ENCODE measurements at places on chromosomes 4 and X. TPM values are rescaled to one million over a fixed set of nuclear protein-coding genes. Genes with fewer than 3 reads are reported as not detected.

Gene CTAG1B
- total RNA-seq, result not detected

Gene IL3RA
- 6.4 TPM for total RNA-seq

Gene APEX2
- 24.9 TPM for total RNA-seq

DNA sequence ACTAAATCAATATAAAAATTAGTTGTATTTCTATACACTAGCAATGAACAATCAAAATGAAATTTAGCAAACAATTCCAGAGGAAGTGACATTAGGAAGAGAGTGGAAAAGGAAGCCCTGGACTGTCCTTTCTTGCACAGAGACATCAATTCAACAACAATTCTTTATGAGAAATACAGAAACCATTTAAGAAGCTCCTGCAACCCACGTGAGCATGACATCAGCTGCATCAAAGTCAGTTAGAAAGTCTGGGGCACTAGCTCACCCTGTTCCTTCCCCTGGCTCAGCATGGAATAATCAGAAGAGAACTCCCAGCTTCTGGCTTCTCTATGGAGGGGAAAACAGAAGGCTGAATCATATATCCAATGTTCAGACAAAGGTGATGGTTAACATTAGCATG is 48.6 kb upstream of the STARD8 start:
- H3K36me3 ChIP-seq, result no peaks in the 10 kb centered on the region
- H3K27ac ChIP-seq, result no peak overlapping the region
- no peak for DNase-seq

DNA sequence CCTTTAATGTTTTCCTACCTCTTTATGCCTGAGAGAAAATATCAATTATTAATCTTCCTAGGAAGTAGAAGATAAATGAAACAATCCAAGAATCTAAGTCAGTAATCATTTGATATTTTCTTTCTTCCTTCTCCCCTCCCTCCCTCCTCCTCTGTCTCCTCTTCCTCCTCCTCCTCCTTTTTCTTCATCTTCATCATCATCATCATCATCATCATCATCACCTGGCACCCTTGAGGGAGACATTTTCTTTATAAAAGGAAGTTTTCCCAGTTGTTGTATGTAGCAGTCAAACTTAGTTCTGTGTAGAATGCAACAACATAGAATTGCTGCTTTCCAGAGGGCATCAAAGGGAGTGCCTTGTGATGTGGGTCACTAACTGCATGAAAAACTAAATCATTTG is 100.1 kb downstream of the SLC10A6 start:
- no peaks in the 10 kb centered on the region for H3K4me1 ChIP-seq
- H3K4me3 ChIP-seq, result no peak overlapping the region
- no peaks in the 10 kb centered on the region for H3K36me3 ChIP-seq
- H3K27ac ChIP-seq, result no peak overlapping the region
- peaks cover 7% of the 10 kb centered on the region for H3K27me3 ChIP-seq
- no peak for DNase-seq

DNA sequence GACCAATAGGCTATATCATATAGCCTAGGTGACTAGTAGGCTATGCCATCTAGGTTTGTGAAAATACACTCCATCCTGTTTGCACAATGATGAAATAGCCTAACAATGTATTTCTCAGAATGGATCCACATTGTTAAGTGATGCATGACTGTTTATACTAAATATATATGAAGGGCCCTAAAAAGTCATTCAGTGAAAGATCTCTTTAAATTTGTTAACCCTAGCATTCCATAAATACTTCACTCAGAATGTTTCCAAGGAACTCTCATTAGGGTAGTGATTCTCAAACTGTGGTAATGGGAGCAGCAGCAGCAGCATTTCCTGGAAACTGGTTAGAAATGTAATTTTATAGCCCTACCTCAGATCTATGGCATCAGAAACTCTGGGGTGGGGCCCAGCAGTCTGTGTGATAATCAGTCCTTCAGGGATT is 74.9 kb downstream of the PRRG1 start:
- H3K27me3 ChIP-seq, result no peaks in the 10 kb centered on the region
- H3K4me3 ChIP-seq, result no peak overlapping the region
- DNase-seq, result no peak
- no peaks in the 10 kb centered on the region for H3K4me1 ChIP-seq

Gene BLTP1
- total RNA-seq, result 37.5 TPM

DNA sequence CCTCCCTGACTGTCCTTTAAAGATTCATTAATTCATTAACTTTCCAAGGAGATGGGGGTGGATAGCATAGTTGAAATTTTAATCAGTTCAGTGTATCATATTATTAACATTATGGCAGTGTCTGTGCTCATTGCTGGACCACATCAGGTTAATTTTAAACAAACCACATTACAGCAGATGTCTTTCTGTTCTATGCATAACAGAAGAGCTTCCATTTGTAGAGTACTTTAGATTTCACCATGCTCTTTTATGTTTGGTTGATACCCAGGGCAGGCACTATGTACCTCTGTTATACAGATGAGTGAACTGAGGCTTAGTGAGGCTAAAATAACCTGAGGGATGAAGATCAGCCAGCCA is 41.1 kb downstream of the AFF2 start:
- H3K27ac ChIP-seq, result no peak overlapping the region
- H3K4me1 ChIP-seq, result no peaks in the 10 kb centered on the region
- H3K36me3 ChIP-seq, result no peaks in the 10 kb centered on the region
- H3K27me3 ChIP-seq, result no peaks in the 10 kb centered on the region

GRCh38 chrX:133171962-133172708 is 46.0 kb downstream of the TFDP3 start:
- H3K4me3 ChIP-seq, result no peak overlapping the region
- DNase-seq, result no peak
- H3K4me1 ChIP-seq, result no peaks in the 10 kb centered on the region

Gene CCNB3
- 0.82 TPM for total RNA-seq

Gene BST1
- total RNA-seq, result 0.82 TPM

GRCh38 chrX:7889680-7890079 is 37.5 kb downstream of the PNPLA4 start:
- no peak overlapping the region for H3K4me3 ChIP-seq
- no peak overlapping the region for H3K27ac ChIP-seq
- H3K27me3 ChIP-seq, result peaks cover 5% of the 10 kb centered on the region
- H3K4me1 ChIP-seq, result peaks cover 8% of the 10 kb centered on the region

DNA sequence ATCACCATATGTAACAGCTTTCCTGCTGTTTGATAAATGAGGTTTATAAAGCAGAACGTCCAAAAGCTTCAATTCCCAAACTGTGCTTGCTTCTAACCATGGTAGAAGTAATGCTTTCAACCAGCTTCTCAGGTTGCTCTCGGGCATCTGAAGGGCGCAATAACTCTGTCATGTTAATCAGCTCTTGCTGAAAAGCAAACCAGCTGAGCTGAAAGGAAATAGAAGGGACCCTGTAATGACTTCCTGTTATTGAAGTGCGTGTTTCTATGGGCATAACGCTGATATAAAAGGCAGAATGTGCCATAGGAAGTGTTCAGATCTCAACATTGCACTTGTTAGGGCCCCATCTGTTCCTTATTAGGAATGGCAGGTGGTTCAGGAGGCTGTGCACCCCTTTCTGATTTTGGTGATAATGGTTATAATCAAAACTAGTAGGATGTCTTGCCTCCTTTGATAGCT is 21.2 kb downstream of the HERC3 start:
- H3K36me3 ChIP-seq, result peaks cover 54% of the 10 kb centered on the region
- H3K27ac ChIP-seq, result peak overlapping the region; percentile 92
- no peaks in the 10 kb centered on the region for H3K27me3 ChIP-seq
- peak; percentile 61 for DNase-seq

GRCh38 chr4:168019019-168019651 is 73.2 kb upstream of the ANXA10 start:
- no peaks in the 10 kb centered on the region for H3K4me1 ChIP-seq
- H3K36me3 ChIP-seq, result no peaks in the 10 kb centered on the region
- no peak overlapping the region for H3K4me3 ChIP-seq
- no peak overlapping the region for H3K27ac ChIP-seq
- H3K27me3 ChIP-seq, result no peaks in the 10 kb centered on the region
- DNase-seq, result no peak

GRCh38 chrX:34437586-34437985 is 219.5 kb downstream of the TMEM47 start:
- H3K36me3 ChIP-seq, result no peaks in the 10 kb centered on the region
- no peaks in the 10 kb centered on the region for H3K27me3 ChIP-seq
- no peak overlapping the region for H3K27ac ChIP-seq
- no peak overlapping the region for H3K4me3 ChIP-seq

Gene XAGE2
- total RNA-seq, result not detected

- no peaks in the 10 kb centered on the region for H3K36me3 ChIP-seq
- H3K27me3 ChIP-seq, result no peaks in the 10 kb centered on the region
- no peak overlapping the region for H3K4me3 ChIP-seq
- H3K27ac ChIP-seq, result no peak overlapping the region
These were observed 288.2 kb upstream of the CTSO start for GRCh38 chr4:156241896-156242295.

DNA sequence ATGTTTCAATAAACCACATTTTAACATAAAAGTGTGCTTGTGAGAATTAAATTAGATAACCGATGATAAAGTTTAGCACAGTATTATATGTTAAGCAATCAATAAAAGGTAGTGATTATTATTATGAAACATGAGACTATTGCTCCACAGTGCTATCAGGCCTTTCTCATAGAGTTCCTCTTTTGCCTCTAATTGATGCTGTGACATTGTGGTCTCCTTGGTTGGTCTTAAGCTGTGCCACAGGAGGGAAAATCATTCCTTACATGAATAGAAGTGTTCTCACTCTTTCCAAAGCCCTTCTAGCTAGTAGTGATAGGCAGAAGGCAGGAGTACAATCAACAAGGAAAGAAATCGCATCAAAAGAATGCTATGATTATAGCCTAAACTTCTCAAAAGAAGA is 9.2 kb upstream of the PDHA2 start:
- no peaks in the 10 kb centered on the region for H3K27me3 ChIP-seq
- no peak overlapping the region for H3K4me3 ChIP-seq
- H3K36me3 ChIP-seq, result no peaks in the 10 kb centered on the region
- no peaks in the 10 kb centered on the region for H3K4me1 ChIP-seq

- H3K36me3 ChIP-seq, result peaks cover 2% of the 10 kb centered on the region
- H3K27ac ChIP-seq, result no peak overlapping the region
- no peak overlapping the region for H3K4me3 ChIP-seq
- DNase-seq, result no peak
- H3K4me1 ChIP-seq, result no peaks in the 10 kb centered on the region
These were observed 3.2 kb upstream of the POU3F4 start for GRCh38 chrX:83504721-83505479.

- no peak for DNase-seq
- H3K27ac ChIP-seq, result no peak overlapping the region
- H3K4me1 ChIP-seq, result no peaks in the 10 kb centered on the region
These were observed 228.4 kb upstream of the PSAPL1 start for GRCh38 chr4:7663075-7663541.

GRCh38 chrX:118346258-118347094 is 570 bp downstream of the WDR44 start:
- DNase-seq, result peak; percentile 49
- H3K27me3 ChIP-seq, result no peaks in the 10 kb centered on the region
- peak overlapping the region; percentile 98 for H3K27ac ChIP-seq
- H3K36me3 ChIP-seq, result peaks cover 5% of the 10 kb centered on the region

DNA sequence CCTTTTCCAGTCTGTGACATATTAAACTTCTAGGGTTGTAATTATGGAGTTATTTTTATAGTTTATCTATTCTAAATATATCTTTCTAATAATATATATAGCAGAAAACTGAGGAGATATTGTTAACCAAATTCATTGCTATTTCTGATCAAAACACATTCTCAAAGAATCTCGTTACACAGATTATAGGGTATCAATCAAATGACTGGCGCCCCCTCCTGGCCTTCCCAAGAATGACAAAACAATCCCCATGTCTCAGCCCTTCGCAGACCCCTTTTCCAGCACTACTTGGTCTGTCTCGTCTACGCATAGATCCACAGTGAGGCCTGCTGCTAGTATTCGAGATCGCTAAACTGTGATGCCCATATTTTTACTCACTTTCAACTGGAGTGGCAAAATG is 209.3 kb downstream of the GPC3 start:
- no peak overlapping the region for H3K27ac ChIP-seq
- H3K4me1 ChIP-seq, result no peaks in the 10 kb centered on the region
- H3K27me3 ChIP-seq, result no peaks in the 10 kb centered on the region
- H3K4me3 ChIP-seq, result no peak overlapping the region

GRCh38 chrX:49972328-49972860 is 50.0 kb downstream of the CLCN5 start:
- no peak overlapping the region for H3K27ac ChIP-seq
- no peaks in the 10 kb centered on the region for H3K4me1 ChIP-seq
- DNase-seq, result no peak
- no peak overlapping the region for H3K4me3 ChIP-seq
- no peaks in the 10 kb centered on the region for H3K27me3 ChIP-seq

DNA sequence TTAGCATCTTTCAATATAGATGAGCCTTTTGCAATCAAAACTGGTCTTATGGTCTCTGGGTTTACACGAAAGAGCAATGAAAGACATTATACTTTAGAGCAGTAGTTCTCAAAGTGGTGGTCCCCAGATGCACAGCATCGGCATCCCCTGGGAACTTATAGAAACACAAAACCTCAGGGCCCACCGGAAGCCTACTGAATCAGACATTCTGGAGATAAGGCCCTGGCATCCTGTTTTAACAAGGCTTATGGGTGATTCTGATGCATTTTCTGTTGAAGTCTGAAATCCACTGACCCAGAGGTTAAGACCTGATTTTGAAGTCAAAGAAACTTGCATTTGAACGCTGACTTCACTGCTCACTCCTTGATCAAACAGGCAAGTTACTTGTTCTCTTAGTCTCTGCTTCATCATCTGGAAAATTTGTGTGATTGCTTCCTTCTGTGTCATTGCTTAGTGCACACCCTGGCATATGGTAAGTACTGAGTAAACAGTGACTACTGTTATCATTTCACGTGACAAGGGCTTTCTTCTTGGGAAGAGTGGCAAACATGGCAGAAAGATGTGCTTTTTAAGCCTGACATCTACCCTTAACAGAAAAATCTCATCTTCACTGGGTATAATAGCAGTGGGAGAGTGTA is 14.5 kb downstream of the CHRNA9 start:
- peaks cover 11% of the 10 kb centered on the region for H3K4me1 ChIP-seq
- H3K4me3 ChIP-seq, result no peak overlapping the region
- no peak overlapping the region for H3K27ac ChIP-seq
- H3K36me3 ChIP-seq, result peaks cover 2% of the 10 kb centered on the region

DNA sequence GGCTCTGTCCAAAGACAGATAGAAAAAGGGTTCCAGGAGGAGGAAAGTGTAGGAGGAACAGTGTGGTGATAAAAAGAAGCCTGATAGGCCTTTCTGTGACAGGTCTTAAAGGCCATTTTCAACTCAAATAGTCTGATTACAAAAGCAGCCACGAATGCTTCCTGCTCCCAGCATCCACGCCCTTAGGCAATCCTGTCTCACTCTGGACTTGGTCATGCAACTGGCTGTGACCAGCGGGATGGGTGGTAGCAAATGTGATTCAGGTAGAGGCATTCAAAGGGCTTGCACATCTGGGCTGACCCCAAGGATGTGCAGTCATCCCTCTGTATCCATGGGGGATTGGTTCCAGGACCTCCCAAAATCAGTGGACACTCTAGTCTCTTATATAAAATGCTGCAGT is 14.4 kb upstream of the SEPSECS start:
- no peak overlapping the region for H3K4me3 ChIP-seq
- peaks cover 22% of the 10 kb centered on the region for H3K4me1 ChIP-seq
- no peaks in the 10 kb centered on the region for H3K27me3 ChIP-seq
- peaks cover 27% of the 10 kb centered on the region for H3K36me3 ChIP-seq
- H3K27ac ChIP-seq, result peak overlapping the region; percentile 31

Gene ANK2
- 0.67 TPM for total RNA-seq

Gene MMRN1
- total RNA-seq, result 0.52 TPM

Data from activated CD4-positive, alpha-beta T cell treated with anti-CD3 and anti-CD28 coated beads, Interleukin-2, amount 10 ng/mL, durations not matched to agents 7 days and 5 days (primary cell).